Stimulated activated CD8-positive, alpha-beta memory T cell treated with anti-CD3 and anti-CD28 coated beads, Interleukin-15, amount 100 ng/mL, for 48 hours (primary cell): ENCODE measurements at places on chromosomes 4 and X.

DNA sequence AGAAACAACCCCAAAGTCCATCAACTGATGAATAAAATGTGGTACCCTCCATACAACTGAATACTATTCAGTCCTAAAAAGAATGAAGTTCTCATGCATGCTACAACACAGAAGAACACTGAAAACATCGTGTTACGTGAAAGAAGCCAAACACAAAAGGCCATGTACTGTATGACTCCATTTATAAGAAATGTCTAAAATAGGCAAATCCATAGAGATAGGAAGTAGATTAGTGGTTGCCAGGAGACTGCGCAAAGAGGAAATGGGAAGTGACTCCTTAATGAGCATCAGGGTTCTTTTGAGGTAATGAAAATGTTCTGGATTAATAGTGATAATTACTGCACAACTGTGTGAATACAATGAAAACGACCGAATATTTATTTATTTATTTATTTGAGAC is 23.4 kb downstream of the FBXW7 start:
- DNase-seq, result no peak

DNA sequence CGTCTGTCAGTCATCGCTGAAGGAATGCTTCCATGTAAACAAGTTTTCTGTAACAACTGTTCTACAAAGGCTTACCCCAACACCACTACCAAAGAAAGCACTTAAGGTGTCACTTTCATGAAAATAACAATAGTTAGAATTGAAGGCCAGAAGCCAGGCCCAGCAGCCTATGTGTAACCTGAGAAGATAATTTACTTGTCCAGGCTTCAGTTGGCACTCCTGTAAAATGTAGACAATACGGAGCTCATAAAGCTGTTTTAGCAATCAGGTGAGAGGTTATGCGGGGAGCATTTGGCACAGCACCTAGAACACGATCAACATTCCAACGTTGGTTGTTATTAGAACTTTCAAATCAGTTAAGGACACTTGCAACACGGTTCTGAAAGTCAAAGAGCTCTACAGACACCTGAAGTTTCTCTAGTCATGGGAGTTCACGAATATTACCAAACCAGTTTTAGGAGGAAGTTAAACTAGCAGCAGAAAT is 15.7 kb downstream of the ADGRA3 start:
- DNase-seq, result no peak

- no peak for DNase-seq
These were observed 111.3 kb downstream of the AFF1 start for GRCh38 chr4:87046121-87046551.

GRCh38 chrX:123036401-123036800 is 147.7 kb upstream of the GRIA3 start:
- no peak for DNase-seq

DNA sequence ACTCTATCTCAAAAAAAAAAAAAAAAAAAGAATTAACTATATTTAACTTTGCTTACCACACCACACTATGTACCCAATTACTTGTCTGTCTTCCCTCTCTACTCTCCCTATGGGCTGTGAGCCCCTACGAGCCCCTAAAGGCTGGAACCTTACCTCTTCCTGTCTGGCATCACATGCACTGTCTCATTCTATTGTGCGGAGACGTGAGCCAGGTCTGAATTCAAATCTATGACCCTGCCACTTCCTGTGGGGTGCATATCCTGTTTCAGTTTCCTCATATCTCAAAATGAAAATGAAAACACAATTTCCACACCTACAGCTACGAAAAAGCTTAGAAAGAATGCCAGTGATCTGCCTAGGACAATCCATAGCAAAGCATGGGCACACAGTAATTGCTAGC is 42.9 kb upstream of the HS3ST1 start:
- peak; percentile 32 for DNase-seq

DNA sequence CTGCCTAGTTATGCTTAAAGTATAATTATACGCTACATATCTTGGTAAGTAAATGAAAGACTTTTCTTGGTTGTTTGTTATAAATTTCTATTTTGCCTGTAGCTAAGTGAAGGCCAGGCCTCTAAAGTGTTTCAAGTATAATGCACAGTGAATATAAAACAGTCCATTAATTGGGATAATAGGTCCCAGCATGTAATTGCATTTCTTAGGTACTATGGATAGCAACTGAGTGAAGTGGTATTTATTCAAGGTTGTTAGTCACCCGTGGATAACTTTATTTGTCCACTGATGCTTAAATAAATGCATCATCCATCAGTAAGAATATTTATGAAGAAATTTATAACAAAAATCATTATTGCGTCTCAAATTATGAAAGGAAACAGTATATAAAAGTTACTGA is 59.1 kb downstream of the TEX13C start:
- no peak for DNase-seq

DNA sequence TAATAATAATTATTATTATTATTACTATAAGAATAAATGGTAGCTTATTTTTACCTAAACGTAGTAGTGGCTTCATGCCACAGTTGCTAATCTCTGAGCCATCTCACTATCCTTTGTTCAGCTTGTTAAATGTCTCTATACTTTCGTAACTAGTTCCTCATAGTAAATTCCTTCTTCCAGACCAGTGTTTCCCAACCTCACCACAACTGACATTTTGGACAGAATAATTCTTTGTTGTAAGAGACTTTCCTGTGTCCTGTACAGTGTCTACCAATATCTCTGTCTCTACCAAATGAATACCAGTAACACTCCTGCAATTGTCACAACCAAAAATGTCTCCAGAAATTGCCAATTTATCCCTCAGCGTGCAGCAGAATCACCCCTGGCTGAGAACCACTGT is 1040.9 kb downstream of the DMD start:
- DNase-seq, result no peak

- DNase-seq, result no peak
These were observed 11.5 kb downstream of the ETNPPL start for GRCh38 chr4:108751321-108751720.

- DNase-seq, result no peak
These were observed 742 bp upstream of the TAF1 start for GRCh38 chrX:71365356-71365874.

DNA sequence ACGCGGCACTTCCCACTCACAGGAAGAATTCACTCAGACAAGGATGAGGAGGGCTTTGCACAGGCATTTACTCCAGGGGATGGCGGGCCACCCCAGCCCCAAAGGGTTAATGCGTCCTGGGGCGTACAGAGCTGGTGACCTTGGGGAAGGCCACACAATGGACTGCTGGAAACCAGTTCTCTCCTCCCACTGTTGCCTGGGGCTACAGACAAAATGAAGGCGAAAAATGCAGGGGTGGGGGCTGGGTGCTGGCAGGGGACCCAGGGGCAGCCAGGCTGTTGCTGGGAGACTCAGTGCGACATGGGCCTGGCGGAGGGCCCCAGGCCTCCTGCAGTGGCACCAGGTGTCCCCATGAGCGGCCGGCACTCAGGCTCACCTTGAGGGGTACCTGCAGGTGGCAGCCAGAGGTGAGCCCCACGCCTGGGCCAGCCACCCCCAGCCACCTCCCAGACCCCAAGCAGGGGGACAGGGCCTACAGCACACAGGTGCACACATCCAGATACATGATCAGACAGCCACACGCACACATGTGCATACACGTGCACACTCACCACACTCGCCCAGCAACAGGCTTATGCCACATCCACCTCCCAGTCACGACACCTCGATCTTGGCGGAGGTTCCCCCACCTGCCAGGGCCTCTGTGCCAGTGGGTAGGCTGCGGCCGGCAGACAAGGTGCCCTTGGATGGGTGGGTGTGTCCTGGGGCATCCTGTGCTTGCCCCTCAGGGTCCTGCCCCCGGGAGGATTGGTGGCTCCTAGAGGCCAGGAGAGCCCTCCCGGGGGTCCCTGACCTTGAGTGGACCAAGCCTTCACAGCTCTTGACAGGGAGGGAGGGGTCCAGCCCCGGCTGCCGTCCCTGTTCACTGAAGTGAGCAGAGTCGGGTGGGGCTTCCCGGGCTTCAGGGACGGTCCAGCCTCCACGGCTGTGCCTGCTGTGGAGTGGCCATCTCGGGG is 13.1 kb downstream of the NAT8L start:
- no peak for DNase-seq

GRCh38 chrX:27136325-27136724 is 326.8 kb downstream of the PPP4R3C start:
- DNase-seq, result no peak

GRCh38 chr4:41656572-41657520 is 91.7 kb downstream of the PHOX2B start:
- DNase-seq, result no peak
